Kidney (tissue), 22 donors: ENCODE measurements at places on chromosomes 1 and 21.
A peak's percentile ranks its signal among the peaks of the same experiment; 100 is the strongest.

- DNase-seq = peak; percentile 65
These were observed 83.2 kb downstream of the TM2D1 start for GRCh38 chr1:61641578-61642336.

DNA sequence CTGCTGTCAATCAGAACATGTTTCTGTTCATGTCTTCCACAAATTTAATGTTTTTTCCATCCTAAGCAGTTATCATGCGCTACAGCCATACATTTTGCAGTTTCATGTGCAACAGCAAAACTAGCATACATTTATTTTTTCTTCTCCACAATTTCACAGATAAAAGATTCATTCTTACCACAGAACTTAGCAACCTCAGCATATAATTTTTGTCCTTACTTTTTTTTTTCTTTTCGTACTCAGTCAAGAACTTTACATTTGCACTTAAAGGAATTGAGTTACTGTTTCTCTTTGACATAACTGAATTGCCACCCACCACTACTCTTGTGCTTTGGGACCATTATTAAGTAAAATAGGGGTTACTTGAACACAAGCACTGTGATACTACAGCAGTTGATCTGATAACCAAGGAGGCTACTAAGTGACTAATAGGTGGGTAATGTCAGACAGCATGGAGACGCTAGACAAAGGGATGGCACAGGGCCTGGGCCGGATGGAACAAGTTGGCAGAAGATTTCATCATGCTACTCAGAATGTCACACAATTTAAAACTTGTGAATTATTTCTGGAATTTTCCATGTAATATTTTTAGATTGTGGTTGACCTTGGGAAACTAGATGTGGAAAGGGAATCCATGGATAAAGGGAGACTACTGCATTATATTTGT, 50.2 kb upstream of the LHX8 start:
- DNase-seq = no peak

- no peak for DNase-seq
These were observed 853.4 kb downstream of the KCNT2 start for GRCh38 chr1:195754874-195755273.

GRCh38 chr1:85133565-85134159, 67.2 kb downstream of the SYDE2 start:
- DNase-seq = no peak

DNA sequence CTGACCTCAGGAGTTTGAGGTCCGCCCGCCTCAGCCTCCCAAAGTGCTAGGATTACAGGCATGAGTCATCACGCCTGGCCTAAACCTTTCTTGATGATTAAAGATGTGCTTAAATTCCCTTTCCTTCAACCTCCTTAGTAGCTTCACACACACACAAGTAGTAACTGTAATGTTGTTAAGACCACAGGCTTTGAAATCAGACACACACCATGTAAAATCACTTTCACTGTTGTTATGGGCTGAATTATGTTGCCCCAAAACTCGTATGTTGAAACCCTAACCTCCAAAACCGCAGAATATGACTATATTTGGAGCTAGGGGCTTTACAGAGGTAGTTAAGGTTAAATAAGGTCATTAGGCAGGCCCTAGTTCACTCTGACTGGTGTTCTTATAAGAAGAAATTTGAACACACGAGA, 180.2 kb downstream of the NR5A2 start:
- no peak for DNase-seq

- no peak for DNase-seq
These were observed 10.2 kb upstream of the ADCY10 start for GRCh38 chr1:167924102-167924501.

GRCh38 chr1:157028674-157029073, 16.9 kb downstream of the ARHGEF11 start:
- DNase-seq = no peak

- no peak for DNase-seq
These were observed 63.6 kb downstream of the CDK18 start for GRCh38 chr1:205568135-205568468.

DNA sequence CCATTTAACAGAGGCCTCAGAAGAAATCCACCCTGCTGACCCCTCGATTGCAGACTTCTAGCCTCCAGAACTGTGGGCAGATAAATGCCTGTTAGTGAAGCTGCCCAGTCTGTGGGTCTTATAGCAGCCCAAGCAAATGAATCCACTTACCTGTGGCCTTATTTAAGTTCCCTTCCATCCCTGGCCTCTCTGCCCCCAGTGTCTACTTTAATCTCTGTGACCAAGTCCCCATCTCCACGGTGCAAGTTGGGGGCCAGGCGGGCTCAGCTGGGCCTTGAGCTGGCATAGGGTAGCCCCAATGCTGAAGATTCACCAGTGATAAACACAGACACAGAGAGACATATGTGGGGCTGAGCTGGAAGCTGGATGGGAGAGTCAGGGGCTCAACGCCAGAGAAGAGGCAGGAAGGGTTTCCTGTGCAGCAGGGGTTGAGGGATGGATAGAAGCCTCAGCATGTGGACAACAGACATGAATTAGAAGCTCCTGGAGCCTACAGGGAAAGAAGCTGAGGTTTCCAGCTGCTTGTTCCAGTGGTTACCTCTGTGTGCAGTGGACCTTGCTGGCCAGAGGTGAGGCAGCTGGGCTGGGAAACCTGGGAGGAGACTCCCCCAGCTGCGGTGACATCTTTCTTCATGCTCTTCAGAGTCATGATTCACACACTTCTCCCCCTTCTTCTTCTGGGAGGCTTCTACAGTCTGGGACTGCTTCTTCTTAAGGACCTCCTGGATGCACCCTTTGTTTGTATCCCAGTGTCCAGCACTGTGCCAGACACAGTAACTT, 13.4 kb upstream of the B3GALT5 start:
- DNase-seq = peak; percentile 68

- no peak for DNase-seq
These were observed 22.1 kb downstream of the PTPRF start for GRCh38 chr1:43552813-43553212.

DNA sequence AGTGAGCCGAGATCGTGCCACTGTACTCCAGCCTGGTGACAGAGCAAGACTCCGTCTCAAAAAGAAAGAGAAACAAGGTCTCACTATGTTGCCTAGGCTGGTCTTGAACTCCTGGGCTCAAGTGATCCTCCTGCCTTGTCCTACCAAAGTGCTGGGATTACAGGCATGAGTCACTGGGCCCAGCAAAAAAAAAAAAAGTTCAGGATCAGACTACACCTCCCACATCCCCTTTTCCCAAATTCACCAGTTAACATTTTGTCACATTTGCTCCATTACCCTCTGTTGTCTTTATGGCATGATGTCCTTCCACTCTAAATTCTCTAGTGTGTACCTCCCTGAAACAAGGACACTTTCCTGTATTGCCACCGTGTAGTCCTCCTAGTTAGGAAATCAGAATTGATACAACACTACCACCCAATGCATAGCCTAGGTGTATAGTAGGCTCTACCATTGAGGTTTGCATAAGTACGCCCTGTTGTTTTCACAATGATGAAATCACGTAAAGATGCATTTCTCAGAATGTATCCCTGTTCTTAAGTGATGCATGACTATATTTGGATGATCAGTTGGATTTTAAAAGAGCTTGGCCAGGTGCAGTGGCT, 10.7 kb downstream of the SPEN start:
- DNase-seq = no peak

DNA sequence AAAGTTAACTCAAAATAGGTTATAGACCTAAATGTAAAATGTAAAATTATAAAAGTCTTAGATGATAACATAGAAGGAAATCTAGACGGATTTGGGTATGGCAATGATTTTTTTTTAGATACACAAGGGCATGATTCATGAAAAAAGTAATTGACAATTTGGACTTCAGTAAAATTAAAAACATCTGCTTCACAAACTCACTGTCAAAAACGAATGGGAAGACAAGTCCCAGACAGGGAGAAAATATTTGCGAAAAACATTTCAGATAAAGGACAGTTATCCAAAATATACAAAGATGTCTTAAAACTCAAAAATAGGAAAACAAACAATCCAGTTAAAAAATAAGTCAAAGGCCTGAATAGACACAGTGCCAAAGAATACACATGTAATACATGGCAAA, 9.7 kb upstream of the PTGS2 start:
- DNase-seq = no peak

DNA sequence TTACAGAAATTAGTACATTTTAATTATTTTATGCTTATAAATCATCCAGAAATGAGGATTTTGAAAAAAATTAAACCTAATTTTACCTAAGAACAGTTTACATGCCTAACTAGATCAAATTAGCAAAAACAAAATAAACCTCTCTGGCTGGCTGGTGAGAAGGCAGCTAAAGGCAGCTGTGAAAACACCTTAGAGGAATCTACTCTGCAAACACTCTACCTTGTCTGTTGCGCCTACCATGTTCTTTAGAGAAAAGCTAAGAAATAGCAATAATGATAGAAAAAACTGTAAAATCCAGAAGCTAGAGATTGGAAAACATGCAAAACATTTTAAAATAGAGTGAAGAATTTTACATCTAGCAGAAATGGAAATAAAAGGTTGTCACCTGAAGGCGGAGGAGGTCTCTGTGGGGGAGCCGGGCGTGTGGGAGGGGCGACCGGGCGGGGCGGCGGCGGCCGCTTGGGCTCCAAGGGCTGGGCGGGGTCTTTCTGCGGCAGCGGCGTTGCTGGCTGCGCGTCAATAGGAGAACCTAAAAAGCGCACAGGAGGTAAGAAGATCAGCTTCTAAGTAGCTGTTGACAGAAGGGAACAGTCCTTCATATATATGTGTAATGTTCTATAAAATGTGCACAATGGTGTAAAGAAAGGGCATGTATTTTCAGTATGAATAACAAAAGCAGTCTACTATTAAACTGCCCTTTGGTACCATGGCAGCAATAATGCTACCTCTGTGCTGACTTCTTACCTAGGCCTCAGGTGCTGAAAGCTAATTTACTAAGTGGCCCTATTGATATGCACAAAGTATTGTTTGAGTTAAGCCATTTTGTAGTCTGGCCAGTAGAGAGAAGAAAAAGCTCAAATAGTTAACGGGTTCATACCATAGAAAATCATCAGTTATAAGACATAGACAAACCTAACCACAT, 33.3 kb upstream of the CFAP298 start:
- DNase-seq = peak; percentile 29

DNA sequence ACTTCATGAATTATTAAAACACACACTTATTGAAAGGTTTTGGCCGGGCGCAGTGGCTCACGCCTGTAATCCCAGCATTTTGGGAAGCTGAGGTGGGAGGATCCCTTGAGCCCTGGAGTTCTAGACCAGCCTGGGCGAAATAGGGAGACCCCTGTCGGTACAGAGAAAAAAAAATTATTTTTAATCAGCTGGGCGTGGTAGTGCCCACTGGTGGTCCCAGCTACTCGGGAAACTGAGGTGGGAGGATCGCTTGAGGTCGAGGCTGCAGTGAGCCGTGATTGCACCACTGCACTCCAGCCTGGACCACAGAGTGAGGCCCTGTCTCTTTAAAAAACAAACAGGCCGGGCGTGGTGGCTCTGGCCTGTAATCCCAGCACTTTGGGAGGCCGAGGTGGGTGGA, 1.7 kb downstream of the GABPB2 start:
- DNase-seq = no peak

DNA sequence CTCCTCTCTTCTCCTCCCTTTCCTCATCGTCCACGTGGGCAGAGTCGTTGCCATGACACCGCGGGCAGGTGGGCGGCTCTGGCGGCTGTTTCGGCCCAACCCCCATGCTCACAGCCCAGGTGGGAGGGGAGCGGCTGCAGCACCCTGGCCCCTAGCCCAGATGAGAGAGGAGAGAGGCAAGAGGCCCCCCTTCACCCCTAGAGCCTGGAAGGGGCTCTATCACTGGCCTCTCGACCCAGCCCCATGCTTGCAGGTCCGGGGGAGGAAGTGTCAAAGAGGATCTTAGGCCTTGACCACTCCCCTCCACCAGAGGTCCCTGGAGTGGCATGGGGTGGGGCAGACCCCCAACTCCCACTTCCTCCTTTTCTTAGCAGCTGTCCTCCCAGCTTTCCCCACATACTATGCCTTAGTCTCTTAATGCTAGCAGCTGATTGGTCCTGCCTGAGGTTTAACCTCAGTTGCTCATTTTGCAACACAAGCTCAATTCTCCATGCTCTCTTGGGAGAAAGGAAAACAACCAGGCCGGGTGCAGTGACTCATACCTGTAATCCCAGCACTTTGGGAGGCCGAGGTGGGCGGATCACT, 10.4 kb downstream of the DLGAP3 start:
- DNase-seq = no peak

DNA sequence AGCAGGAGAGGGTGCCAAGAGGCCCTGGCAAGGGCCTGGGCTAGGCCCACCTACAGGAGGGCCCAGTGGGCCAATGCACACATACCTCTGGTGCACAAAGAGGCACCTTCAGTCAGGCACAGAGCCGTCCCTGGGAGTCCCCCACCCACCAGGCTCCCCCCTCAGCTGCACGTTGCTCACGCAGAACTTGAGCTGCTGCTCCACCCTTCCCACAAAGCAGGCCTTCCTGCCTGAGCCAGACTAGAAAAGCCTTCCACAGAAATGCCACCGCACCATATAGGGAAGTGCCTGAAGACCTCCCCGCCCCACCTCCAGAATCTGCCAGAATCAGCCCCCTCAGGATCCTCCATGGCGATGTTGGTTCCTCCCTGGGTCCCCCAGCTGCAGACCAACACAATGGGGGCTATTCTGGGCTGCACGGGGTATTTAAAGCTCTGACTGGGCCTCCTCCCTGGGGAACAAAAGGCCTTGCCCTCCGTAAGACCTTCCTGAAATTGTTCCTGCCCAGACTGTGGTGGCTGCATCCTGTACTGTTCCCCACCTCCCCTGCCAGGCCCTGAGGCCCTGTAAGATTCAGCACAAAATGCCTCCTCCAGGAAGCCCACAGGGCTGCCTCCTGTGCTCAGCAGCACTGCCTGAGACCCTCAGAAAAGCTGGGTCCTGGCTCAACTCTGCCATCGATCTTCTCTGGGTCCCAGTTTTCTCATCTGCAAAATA, 27.2 kb downstream of the HSPG2 start:
- no peak for DNase-seq

DNA sequence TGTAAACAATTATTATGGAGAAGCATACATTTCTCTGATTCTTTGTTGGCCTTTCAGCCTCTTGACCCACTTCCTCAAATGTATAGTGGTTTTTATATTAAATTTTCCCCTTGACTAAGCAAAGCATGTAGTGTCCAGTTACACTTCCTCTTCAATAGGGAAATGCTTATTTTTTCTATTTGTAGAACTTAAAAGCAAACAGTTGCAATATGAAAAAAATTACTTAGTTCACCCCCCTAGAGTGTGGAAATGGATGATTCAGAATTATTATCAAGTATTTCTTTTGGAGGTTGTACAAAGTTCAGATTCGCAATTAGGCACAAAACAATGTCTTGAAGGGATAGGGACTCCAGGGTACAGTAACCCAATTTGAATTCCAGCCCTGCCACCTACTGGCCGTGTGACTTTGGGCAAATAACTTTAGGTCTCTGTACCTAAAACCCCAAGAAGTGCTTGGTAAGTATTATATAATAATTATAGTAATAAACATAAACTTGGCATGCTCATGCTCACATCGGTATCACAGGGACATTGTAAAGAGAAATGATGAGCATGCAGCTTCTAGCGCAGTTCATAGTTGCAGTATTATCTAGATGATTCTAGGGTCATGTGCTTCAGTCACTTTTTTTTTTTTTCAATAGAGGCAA, 28.6 kb upstream of the IFNGR2 start:
- DNase-seq = no peak

- no peak for DNase-seq
These were observed 9.6 kb downstream of the TENT5C start for GRCh38 chr1:117615474-117615873.

GRCh38 chr1:82225421-82226185, 424.9 kb downstream of the ADGRL2 start:
- DNase-seq = no peak
